Stimulated activated CD8-positive, alpha-beta memory T cell treated with anti-CD3 and anti-CD28 coated beads, Interleukin-7, amount 100 ng/mL, for 24 hours (primary cell): ENCODE measurements at places on chromosomes 6 and 20.

DNA sequence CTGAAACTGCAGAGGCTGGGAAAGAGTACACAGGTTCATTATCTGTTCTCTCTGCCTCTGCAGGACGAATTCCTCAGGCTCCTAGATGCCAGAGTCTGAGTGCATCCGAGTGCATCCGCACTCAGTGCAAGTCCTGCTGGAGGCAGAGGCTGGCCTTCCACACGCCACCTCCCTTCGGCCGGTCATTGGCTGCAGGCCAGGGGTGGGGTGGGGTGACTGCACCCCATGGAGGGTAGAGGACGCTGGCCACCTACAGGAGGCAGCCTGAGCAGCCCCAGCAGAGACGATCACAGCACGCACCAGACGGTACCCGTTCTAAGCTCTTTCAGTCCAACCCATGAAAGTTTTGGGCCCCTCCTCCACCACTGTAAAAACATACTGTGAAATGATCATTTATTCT is 11.7 kb downstream of the SFT2D1 start:
- no peak for DNase-seq

DNA sequence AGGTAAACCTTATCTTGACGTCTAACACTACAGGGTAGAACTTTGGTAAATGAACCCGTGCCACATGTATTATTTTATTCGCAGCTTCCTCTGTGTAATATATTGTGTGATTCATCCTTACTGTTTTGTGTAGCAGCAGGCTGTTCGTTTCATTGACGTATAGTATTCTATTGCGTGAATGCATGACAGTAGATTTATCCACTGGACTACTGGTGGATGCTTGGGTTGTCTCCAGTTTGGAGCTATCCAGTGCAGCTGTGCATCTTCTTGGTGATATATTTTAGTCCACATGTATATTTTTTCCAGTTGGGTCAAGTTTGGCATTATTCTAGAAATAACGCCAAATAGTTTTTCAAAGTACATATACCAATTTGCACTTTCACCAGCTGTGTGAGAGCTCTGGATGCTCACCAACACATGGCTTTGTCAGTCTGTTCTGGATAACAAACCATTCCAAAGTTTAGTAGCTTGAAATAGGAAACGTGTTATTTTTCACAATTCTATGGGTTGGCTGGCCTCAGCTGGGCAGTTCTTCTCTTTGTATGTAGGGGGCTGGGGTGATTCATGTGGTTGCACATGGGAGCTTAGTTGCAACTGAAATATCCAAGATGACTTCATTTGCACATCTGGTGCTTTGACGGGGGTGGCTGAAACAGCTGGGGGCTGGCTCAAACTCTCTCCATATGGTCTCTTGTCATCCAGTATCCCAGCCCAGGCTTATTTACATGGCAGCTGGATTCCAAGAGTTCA is 9.3 kb downstream of the ECT2L start:
- no peak for DNase-seq

GRCh38 chr6:27668442-27669294 is 195.8 kb upstream of the ZNF184 start:
- peak; percentile 57 for DNase-seq

GRCh38 chr20:49891476-49892110 is 23.7 kb downstream of the SPATA2 start:
- no peak for DNase-seq

DNA sequence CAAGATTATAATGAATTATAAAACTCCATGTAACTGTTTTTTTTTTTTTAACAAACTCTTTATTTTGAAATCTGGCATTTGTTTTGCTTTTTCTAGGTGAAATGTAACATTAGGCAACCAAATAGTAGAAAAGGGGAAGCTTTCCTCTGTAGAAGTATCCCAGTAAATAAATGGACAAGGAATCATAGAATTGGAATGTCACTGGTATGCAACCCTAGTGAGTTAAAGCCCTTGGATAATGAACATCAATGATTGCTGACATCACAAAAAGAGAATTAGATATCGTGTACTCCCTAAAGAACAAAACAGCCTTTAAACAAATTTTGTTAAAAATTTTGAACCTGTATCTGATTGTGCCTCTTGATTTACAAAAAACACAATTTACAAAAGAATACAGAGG is 93.9 kb upstream of the OGFRL1 start:
- no peak for DNase-seq

DNA sequence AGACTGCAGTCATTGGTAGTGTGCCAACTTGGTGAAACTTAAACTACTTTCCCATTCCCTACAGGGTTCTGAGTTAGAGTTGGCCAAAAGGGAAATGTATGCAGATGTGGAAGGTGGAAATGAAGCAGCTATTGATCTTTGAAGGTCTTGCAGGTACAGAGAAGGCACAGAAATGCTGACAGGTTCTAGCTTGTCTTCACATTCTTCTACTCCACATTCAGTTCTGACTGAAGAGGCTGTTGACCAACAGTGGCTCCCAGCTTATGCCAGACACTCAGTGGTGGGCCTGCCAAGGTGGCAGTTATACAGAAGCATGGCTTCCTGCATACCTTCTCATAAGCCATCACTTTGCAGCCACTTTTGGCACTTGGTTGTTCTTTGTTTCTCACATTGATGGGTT is 423.9 kb downstream of the CDC5L start:
- DNase-seq: no peak

GRCh38 chr6:47187893-47188587 is 121.7 kb downstream of the TNFRSF21 start:
- DNase-seq: no peak

DNA sequence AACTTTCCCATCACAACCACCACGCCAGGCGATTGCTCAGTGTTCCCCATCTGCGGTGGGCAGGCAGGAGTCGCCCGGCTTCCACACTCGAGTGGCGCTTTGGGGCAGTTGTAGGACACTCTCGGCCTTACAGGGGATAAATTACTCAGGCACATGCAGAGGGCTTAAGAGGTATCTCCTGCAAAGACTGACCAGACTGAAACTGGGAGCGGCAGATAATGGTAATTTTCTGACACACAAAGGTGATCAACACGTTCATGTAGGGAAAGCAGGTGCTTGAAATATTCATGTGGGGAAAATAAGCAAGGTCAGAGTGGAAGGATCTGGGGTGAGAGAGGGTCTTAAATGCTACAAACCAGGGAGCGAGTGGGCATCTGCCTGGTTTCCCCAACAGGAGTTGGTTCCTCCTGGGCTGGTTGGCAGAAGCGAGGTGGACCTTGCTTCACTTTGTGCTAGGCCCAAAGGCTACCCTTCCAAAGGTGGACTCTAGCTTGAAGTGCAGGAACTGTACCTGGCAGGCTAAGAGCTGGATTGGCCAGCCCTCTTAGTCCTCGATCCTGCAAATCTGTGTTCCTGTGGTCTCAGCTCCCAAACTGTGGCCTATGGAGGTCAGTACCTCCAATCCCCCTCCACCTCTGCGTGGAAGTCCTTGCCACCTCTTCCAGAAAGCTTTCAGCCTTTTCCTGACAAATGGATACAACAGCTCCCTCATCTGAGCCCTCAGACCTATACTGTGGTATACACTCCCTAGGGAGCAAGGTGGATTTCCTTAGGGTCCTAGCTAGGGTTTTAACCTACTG is 16.7 kb downstream of the PLAGL2 start:
- no peak for DNase-seq

DNA sequence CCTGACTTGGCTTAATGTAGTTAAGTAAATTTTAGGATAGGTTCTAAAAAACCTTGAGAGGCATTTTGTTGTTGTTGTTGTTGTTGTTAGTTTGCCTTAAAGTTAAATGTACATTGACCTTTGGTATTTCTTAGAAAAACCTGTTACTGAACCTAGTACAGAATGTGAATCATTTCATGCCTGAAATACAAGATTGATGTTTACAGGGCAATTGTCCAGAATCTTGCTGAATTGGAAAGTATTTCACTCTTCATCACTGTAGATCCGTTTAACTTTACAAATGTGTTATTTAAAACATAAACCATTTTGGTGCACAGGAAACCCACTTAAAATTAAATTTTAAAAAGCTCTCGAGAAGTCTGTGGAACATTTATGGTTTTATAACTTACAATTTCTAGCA is 75.0 kb downstream of the CEP57L1 start:
- DNase-seq: no peak

DNA sequence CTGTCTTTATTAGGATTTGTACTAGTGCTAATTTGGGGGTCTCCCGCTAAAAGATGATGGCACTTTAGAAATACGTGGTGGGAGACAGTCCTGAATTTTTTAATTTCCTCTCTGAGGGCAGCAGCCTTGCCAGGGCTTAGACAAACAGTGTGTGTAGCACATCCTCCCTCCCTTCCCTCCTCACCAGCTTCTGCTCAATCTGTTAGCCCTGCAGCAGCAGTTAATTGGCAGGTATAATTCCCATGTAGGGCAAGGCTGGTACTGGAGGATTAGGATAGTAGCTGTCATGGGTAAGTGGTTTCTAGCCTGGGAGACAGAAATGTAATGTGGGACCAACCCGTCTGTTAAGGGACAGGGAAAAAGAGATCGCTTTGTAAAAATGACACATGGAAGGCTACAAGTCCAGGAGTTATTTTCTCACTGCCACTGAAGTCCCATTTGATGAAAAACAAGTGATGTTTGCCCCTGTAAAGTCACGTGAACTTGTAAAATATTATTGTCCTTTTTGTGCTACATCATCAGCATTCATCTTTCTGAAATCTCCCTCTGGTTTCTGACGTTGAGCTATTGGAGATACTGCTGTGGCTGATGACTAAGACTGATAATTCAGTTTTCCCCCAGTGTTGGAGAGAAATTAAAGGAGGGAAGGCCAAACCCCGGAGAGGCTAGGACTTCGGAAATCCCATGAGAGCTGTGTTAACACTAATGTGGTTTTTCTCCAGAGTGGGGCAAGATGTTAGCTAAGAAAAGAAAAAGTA is 40.6 kb downstream of the CTNNBL1 start:
- no peak for DNase-seq

GRCh38 chr20:61556111-61556510 is 304.1 kb downstream of the CDH4 start:
- DNase-seq: no peak

DNA sequence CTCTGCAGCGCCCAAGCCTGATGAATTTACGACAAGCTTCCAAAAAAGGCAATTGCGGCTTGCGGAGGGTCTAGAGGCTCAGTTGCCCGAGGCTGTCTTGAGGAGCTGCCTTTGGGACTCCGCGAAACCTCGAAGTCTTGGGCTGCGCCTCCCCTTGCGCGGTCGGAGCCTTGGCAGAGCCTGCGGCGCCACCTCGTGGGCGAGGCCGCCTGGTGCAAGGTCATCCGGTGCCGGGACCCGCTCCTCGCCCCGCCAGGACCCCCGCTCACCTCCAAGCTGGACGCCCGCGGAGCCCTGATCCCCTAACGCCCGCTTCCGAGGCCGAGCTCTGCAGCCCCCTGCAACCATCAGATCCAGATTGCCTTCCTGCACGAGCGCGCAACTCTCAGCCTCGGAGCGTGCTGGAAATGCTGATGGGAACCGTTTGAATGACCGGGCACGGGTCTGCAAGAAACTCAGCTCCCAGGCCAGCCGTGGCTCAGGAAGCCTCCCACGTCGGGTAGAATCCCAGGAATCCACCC is 14.9 kb upstream of the FAM210B start:
- no peak for DNase-seq

DNA sequence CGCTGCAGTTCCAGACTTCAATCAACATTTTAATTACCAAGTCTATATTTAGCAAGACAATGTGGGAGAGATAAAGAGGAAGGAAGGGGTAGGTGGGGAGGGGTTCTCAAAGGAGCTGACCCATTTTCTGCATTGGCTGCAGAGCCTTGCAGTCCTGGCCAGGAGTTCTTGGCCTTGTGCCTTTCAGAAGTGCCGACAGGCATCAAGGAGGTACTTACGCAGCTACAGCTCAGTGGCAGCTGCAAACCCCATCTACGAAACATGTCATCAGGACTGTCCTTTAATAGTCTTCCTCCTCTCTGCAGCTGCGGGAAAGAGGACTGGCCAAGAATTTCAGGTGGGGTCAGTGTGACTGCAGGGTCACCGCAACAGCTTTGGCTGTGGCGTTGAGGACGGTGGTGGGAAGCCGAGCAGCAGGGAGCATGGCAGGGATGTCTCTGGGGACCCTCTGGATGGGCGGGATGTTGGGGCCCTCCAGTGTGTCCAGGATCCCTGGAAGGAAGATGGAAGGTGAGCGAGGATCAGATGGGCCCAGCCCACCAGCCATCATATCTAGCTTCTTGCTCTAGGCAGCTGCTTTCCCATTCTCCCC is 1.8 kb upstream of the LRRC73 start:
- DNase-seq: no peak

GRCh38 chr6:28948782-28949486 is 25.1 kb upstream of the TRIM27 start:
- DNase-seq: no peak

DNA sequence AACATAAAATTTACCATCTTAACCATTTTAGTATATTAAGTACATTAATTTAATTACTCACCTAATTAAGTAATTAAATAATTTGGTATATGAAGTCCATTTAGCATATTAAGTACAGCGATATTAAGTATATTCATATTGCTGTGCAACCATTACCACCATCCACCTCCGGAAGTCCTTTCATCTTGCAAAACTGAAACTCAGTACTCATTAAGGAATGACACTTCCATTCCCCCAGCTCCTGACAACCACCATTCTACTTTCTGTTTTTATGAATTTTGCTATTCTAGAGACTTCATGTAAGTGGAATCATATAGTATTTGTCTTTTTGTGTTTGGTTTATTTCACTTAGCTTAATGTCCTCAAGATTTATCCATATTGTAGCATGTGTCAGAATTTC is 61.1 kb upstream of the GTSF1L start:
- no peak for DNase-seq

DNA sequence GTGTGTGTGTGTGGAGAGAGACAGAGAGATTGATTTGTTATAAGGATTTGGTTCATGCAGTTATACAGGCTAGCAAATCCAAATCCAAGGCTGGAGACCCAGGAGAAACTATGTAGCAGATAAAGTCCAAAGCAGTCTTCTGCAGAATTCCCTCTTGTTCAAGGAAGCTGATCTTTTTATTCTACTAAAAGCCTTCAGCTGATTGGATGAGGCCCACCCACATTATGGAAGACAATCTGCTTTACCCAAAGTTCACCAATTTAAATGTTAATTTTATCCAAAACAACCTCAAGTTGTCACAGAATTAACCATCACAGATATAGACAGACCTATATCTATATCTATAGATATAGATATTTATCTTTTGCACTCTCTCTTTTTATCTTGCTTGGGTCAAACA is 67.0 kb downstream of the TPBG start:
- no peak for DNase-seq

DNA sequence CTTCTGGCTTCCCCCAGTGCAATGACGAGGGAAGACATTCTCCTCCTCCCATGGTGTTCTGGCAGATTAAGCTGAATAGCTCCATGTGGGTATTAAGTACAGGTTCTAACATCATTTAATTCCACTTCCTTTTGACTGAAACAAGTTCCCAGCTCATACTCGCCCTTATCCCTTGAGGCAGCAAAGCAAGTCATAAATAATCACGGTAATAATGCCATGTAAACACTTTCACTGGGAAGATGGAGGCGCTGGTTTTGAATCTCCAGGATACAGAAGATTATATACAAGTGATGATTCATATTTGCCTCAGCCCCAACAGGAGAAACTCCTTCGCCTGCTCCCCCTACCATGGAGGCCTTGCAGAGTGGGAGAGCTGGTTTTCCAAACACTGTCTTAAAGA is 141.3 kb downstream of the PXDC1 start:
- no peak for DNase-seq

- DNase-seq: no peak
Measured at GRCh38 chr20:6993511-6993910, 226.0 kb downstream of the BMP2 start.

GRCh38 chr6:135831016-135831415 is 20.5 kb upstream of the PDE7B start:
- no peak for DNase-seq

GRCh38 chr6:3471286-3471685 is 14.4 kb upstream of the SLC22A23 start:
- DNase-seq: no peak
